ENCODE measurements at places on chromosomes 16 and 17.

GRCh38 chr16:77450790-77451487 lies 16.1 kb upstream of the ADAMTS18 start:
- DNase-seq = peak; percentile 24

DNA sequence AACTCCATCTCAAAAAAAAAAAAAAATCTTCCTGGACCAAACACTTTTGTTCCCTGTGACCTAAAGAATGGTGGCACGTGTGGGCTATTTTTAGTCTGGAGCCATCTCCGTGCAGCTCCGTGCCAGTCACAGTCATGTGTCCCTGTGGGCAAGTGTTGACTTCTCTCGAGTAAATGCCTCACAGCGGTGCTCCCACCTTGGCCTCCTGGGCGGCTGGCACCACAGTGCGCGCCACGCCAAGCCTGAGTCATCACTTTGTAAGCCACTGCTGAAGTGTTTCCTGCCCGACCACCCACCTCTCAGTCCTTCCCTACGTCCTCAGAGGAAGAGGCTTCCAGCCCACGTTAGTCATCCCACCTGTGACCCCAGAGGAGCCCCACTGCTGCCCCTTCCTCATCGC lies 10.9 kb upstream of the HEXD start:
- no peak for DNase-seq

GRCh38 chr16:72768591-72768990 lies 279.3 kb downstream of the ZFHX3 start:
- DNase-seq = no peak

DNA sequence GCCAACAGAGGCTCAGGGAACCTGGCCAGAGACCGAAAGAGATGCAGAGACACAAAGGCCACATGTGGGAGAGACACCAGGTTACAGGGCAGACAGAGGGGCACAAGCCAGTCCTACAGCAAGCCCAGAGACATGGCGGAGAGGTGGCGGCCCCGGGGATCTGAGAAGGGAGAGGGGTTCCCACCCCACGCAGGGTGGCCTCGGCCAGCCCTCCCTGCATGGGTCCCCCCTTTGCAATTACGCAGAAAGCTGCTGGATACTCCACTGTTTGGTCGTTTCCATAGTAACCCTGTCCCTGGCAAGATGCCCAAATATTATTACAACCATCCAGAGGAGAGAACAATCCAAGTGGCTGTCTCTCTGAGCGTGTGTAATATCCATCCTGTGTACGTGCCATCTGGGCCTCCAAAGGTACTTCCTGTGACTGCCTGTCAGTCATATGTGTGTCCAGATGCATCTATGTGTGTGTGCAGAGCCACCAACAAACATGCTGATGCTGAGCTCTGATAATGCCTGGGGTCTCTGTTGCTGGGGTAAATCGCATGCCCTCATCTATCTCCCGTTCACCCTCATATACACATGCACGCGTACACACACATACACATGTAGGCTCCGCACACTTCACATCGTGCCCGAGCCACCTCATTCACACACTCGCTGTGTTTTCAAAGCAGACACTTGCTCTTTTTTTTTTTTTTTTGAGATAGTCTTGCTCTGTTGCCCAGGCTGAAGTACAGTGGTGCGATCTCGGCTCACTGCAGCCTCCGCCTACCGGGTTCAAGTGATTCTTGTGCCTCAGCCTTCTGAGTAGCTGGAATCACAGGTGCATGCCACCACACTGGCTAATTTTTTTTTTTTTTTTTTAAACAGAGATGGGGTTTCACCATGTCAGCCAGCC lies 5.5 kb downstream of the PCGF2 start:
- DNase-seq = peak; percentile 99

GRCh38 chr17:47994724-47995123 lies 23.8 kb downstream of the CDK5RAP3 start:
- no peak for DNase-seq

GRCh38 chr16:78040396-78040795 lies 18.0 kb downstream of the CLEC3A start:
- DNase-seq = no peak

- DNase-seq = peak; percentile 37
Observed at GRCh38 chr17:29619251-29619650, 3.5 kb downstream of the CORO6 start.

GRCh38 chr16:24685539-24686432 lies 43.7 kb upstream of the TNRC6A start:
- no peak for DNase-seq

DNA sequence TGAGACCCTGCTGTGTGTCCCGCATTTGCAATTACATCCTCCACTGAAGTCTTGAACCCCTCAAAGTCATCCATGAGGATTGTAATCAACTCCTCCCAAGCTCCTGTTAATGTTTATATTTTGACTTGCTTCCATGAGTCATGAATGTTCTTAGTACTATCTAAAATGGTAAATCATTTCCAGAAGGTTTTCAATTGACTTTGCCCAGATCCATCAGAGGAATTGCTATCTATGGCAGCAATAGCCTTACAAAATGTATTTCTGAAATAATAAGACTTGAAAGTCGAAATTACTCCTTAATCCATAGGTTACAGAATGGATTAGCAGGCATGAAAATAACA lies 2.5 kb upstream of the C16orf87 start:
- DNase-seq = no peak

- no peak for DNase-seq
Observed at GRCh38 chr17:74598346-74599022, 6.4 kb upstream of the CD300LD start.

DNA sequence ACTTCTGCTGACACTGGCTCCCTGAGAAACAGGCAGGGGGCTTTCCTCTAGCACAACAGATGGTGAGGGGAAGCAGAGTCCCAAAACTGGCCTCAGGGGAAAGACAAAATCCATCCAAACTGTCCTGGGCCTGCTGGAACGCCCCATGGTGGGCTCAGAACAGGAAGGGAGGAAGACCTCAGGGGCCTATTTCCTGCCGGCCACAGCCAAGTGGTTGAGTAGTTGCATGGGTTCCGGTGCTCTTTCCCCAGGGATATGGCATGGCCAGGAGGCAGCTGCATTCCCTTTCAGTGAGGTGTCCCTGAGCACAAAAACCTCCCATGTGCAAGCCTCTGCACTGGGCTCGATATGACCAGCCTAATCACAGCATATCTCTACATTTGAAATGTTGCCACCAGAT lies 303.0 kb upstream of the IRX5 start:
- DNase-seq = no peak

- no peak for DNase-seq
Observed at GRCh38 chr17:64537488-64537887, 30.7 kb downstream of the CEP95 start.

- no peak for DNase-seq
Observed at GRCh38 chr16:78570399-78571141, 471.1 kb downstream of the WWOX start.

- no peak for DNase-seq
Observed at GRCh38 chr17:49076573-49077384, 55.8 kb upstream of the B4GALNT2 start.

GRCh38 chr17:77808686-77809425 lies 149.6 kb upstream of the TNRC6C start:
- no peak for DNase-seq

GRCh38 chr16:30948667-30949649 lies at the start of gene ORAI3:
Gene ORAI3 (plus strand): TSS chr16:30949068. CDS start chr16:30949290, 222 bp downstream.
- peak; percentile 12 for DNase-seq

DNA sequence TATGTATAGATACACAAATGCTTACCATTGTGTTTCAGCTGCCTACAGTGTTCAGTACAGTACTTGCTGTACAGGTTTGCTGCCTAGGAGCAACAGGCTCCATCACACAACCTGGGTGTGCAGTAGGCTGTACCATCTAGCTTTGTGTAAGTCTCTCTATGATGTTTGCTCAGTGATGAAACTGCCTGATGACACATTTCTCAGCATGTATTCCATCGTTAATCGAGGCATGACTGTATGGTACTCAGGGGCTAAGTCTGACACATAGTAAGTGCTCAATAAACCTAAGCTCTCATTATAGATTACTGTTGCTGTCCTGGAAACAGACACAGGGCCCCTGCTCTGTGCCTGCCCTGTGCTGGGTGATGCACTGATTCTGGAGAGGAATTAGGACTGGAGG lies 18.1 kb downstream of the KCNJ12 start:
- no peak for DNase-seq

DNA sequence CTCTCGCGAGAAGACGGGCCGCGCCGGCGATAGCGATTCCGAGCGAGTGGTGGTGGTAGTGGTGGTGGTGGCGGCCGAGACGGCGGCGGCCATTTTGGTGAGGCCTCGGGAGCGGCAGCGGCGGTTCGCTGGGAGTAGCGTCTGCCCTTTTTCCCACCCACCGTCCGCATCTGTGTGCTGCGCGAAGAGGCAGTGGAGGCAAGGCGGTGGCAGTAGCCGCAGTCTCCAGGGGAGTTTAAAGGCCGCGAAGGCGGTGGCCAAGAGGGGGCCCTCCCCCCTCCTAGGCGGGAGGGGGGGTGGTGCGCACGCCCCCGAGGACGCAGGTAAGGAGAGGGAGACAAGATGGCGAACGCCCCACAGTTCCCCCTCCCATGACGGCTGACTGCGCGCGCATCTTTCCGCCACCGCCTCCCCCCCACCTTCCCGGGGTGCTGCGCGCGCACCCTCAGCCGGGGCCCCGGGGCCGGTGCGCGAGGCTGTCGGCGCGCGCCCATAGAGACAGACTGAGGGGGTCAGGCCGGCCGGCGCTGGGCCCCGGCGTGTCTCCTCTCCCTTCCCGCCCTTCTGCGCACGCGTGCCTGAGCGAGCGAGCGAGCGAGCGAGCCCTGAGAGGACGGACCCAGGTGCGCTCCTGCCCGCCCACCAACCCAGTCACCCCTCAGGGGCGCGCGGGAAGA lies 694 bp upstream of the SRCAP start:
- DNase-seq = peak; percentile 86

DNA sequence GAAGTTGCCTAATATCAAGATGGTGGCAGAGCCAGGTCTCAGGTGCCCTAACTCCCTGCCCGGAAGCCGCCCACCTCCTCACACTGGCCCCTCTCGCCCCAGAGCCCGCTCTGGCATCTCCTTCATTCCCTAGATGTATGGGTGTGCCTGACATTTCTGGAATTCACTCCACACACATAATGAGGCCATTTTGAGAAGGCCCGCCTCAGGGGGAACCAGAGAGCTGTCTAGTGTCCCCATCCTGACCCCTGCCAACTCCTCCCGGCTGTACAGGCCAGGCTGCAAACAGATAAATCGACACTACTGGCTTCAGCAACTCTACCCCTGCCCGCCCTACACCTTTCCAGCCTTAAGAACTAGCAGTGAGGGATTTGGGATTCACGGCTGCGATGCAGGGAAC lies 7.7 kb downstream of the WNT3 start:
- DNase-seq = no peak

- DNase-seq = peak; percentile 18
Observed at GRCh38 chr17:80220736-80221215, 549 bp downstream of the SLC26A11 start.

GRCh38 chr16:84648595-84649510 lies 542 bp downstream of the KLHL36 start:
- DNase-seq = no peak

DNA sequence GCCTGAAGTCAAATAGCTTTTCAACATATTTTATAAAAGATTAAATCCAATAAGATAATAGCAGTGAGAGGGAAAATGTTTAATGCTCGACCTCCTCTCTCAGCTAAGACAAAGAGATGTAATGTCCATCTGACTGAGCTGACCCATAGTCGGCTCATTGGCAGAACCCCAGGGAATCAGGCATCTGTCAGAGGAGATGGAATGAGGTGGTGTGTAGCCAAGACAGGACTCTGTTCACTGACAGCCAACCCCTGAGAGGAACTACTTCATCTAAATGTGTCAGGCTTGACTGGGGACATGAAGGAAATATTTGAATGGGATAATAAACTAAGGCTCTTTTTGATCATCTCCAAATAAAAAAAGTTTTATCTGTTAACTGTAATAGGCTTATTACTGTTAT lies 188.0 kb downstream of the CDH11 start:
- DNase-seq = no peak

- DNase-seq = no peak
Observed at GRCh38 chr17:3385869-3386816, at the start of gene OR3A2. Gene OR3A2 (minus strand): TSS chr17:3386308.

DNA sequence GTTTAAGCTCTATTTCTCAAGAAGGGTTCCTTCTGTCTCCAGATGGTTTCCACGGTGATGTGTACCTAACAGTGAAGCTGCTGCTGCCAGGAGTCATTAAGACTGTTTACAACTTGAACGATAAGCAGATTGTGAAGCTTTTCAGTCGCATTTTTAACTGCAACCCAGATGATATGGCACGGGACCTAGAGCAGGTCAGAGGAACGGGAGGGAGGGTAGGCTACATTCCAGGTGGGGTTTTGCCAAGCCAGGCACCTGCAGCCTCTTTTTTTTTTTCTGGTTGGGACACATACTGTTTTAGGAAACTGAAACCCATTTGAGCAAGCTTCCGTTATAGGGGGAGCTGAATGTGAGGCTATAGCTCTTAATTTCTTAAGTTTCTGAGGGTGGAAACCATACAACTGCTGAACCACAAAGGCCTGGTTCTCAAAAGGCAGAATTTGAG lies 10.6 kb downstream of the LIG3 start:
- peak; percentile 95 for DNase-seq
